ENCODE measurements at places on chromosomes 1 and 21.

DNA sequence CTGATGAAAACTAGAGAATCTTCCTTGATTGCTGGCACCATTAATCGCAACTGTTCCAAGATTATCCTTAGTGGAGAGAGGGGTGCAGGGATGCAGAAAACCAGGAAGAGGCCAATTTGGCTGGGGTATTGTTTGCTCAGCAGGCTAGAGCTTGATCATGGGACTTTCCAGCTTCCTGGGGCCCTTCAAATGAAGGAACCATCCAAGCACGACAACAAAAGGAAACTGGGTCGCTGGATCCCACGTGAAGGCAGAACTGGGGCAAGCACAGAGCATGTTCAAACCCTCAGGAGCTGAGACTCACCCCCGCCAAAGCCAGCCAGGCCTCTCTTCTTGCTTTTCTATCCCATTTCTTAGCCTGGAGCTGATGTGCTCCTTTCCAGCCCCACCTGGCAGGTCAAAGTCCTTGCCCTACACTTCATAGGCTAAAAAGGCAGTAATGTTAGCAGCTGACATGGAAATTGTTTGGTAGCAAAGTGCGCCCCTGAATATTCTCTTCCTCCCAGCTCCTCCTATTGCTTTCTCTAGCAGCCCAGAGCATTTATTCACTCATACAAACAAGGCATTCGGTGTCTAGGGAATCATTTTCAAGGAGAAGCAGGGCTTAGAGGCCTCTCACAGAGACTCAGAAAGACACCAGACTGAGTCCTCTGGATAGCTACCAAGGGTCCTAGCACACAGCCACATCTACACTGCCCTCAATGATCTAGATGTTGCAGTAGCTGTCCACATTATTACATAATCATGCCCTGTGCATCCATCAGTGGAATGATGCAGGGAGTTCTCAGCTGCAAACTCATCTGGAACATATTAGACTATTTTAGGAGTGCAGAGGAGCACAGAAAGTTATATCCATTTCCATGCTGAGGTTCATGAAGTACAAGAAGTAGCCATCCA lies 11.5 kb downstream of the KCNA2 start:
- no peak for DNase-seq

DNA sequence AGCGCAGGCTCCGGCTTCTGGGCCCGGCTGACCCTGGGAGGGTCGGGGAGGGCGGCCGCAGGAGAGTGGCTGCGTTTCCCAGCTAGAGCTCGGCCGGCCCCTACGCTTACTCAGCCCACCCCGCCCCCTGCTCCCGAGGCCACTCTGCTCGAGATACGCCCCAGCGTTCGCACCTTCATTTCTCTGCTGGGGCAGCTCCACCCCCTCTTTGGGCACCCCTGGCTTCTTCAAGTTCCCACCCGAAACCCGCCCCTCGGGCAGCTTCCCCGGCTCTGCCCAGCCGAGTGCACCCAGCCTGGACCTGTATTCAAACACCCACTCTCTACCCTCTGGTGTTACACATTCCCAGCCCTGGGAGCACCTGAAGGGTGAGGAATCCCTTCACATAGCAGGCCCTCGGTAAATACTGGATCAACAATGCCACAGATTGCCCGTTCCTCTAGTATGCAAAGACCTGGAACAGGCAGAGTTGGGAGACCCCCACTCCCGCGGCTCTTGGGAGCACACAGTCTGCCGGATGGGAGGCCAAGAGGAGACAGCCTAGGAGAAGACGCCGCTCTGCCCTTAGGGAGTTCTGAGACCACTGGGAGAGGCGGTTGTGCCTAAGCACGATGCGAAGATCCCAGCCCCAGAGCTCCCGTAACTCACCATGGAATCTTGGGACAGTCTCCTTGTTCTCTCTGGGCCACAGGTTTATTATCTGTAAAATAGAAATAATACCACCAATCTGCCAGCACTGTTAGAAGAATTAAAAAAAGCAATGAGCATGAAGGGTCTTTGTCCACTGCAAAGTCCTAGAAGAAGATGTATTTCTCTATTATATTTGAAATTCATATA lies 566 bp upstream of the PAQR7 start:
- DNase-seq: no peak

DNA sequence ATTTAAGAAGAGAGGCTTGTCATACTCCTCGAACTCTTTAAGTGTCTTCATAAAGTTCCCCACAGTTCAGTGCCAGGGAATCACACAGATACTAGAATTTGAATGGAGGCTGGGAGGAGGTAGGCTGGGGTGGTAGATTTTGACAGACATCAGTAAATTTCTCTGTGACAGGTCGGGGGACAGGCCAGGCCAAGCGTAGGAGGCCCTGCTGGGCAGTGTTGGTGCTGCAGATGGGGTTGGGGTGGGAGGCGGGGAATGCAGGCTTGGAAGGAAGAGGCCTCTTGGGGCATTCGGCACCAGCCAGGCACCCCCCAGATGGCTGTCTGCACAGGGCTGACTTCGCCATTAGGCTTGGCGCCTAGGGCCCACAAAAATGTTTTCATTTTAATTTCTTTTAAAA lies 84.0 kb downstream of the MAN1C1 start:
- DNase-seq: no peak

GRCh38 chr1:94063379-94063778 lies 57.6 kb downstream of the ABCA4 start:
- no peak for DNase-seq

DNA sequence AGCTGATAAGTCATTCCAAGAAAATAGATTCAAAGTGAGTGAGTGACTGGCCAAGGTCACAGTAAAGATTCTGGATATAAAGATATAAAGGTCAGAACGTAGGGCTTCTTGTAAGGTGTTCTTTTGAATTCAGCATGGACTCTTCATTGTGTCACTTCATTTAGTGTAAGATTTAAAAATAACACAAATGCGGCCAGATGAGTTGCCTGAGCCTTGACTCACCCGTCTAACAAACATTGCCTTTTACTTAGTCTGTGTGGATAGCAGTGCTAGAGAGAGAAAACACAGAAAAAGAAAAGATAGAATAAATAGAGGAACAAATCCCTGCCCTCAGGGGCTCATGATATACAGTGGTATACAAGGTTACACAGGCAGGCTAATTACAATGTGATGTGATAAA lies 223.4 kb downstream of the PLPP3 start:
- DNase-seq: no peak

DNA sequence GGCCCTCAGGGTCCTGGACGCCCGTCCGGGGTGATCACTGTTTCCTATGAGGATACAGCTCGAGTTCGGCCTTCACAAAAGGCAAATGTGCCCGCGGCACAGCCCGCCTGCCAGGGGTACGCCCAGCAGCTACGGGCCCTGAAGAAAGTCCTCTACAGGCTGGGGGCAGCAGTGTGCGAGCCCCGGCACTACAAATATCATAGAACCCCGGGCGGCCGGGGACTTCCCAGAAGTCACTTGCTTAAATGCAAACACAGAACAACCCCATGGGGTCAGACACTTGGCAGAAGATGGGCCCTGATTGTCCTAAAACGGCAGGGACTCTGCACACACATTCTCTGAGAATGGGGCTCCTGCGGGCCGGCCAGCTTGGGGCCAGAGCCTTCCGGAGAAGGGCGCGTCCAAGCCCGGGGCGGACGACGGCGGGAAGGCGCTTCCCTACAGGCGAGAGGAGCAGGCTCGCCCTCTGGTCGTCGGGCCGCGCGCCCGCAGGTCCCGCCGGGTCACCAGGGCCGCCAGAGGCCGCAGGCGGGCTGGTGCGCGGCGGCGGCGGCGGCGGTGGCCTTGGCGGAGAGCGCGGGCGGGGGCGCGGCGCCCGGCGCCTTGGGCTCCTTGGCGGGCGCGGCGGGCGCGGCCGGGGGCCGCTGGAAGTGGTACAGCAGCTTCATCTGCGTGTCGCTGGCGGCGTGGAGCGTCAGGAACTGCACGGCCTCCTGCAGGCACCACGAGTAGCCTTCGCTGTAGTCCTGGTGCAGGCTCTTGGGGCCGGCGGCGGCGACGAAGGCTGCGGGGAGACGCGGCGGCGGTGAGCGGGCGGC lies 888 bp downstream of the HES5 start:
- no peak for DNase-seq

GRCh38 chr1:174761335-174761734 lies 238.4 kb upstream of the CACYBP start:
- no peak for DNase-seq

DNA sequence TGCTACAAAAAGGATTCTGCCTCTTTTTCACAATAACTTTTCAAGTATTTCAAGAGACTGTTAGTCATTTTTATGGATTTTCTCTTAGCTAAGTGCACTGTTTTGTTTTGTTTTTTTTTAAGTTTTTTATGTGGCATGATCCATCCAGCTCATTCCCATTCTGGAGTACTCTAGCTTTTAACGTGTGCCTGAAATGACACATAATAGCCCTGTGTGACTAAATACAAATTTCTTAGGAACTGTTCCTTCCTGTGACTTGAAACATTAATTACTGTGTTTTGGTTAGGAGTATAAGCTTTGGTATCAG lies 143.9 kb downstream of the HS2ST1 start:
- no peak for DNase-seq

DNA sequence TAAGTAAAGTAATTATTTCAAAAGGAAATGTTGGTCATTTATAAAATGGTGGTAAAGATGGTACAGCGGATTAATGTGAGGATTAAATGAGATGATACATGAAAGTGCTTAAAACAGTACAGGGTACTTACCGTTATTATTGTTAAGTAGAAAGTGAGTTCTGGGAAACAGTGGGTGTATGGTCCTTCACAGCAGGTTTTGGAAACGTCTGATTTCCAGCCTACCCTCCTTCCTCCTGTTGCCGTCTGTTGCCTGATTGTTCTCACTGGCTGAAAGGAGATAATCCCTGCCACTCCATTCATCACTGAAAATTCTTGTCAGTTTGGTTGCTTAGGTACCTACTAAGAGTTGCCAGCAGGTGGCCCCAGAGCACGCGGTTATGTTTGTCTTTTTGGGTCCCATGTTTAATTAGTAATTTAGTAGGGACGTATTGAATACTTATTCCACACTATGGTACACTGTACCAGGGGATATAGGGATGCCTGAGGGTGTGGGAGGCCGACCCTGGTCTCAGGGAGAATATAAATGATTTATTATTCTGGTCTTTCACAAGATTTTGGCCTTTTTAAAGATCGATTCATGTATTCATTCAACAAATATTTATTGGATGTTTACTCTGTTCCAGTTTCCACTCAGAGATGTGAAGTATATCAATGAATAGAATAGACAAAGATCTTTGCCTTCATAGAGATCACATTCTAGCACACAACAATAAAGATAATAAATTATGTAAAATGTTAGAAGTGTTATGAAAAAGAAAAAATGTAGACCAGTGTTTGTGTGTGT lies 30.8 kb upstream of the RPTN start:
- DNase-seq: peak; percentile 81

DNA sequence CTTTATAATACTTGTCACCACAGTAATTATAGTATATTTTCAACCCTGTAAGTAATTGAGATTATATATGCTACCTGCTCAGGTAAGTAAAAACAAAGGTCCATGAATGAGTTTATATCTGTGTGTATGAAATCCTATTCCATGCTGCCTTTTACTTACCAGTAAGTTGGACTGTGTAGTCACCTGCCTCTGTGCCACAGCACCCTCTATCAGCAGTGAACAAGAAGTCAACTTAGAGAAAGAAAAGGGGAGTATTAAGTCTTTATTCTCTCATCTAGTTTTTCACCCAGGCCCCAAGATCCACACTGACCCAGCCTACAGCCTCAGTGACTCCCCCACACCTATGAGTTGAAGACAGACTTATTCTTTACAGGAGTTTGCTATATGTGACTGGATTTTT lies 36.9 kb upstream of the IFI16 start:
- DNase-seq: no peak

DNA sequence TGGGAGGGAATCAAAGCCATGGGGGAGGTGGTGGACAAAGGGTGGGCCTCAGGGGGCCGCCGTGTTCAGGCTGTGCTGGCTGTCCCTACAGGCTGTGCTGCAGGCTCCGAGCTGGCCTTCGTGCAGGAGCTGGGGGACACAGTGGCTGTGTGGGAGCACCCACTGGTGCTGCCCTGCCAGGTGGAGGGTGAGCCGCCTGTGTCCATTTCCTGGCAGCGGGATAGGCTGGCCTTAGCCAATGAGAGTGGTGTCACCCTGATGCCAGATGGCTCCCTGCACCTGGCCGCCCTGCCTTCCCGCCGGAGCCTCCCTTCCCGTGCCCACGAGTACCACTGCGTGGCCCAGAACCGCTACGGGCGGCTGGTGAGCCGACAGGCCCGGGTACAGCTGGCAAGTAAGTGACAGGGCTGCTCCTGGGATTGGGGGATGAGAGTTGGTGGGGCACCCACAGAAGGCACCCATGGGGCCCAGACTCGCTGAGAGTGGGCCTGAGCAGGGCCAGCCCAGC lies 20.2 kb downstream of the SLC27A3 start:
- no peak for DNase-seq

- no peak for DNase-seq
These were observed 3.2 kb upstream of the DISP3 start for GRCh38 chr1:11475748-11476147.

DNA sequence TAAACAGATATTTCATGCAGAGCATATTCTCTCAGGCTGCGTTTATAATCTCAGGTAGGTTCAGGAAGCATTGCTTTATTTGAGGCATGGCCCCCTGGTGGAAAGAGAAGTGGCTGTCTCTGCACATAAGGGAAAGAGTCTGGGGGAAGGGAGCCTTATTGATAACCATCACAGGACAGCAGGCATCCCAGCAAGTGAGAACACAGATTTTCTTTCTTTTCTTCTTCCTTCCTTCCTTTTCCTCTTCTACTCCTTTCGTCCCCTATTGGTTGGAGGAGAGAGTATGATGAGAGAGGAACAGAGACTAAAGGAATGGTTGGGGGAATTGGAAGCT lies 21.9 kb downstream of the TSNAX start:
- DNase-seq: no peak

- DNase-seq: peak; percentile 86
These were observed 7.8 kb downstream of the CAPZB start for GRCh38 chr1:19477284-19478249.

Measured in activated CD8-positive, alpha-beta memory T cell treated with anti-CD3 and anti-CD28 coated beads, Interleukin-2, amount 10 ng/mL, durations not matched to agents 7 days and 5 days (primary cell).